ENCODE measurements at places on chromosomes 11 and 22.

DNA sequence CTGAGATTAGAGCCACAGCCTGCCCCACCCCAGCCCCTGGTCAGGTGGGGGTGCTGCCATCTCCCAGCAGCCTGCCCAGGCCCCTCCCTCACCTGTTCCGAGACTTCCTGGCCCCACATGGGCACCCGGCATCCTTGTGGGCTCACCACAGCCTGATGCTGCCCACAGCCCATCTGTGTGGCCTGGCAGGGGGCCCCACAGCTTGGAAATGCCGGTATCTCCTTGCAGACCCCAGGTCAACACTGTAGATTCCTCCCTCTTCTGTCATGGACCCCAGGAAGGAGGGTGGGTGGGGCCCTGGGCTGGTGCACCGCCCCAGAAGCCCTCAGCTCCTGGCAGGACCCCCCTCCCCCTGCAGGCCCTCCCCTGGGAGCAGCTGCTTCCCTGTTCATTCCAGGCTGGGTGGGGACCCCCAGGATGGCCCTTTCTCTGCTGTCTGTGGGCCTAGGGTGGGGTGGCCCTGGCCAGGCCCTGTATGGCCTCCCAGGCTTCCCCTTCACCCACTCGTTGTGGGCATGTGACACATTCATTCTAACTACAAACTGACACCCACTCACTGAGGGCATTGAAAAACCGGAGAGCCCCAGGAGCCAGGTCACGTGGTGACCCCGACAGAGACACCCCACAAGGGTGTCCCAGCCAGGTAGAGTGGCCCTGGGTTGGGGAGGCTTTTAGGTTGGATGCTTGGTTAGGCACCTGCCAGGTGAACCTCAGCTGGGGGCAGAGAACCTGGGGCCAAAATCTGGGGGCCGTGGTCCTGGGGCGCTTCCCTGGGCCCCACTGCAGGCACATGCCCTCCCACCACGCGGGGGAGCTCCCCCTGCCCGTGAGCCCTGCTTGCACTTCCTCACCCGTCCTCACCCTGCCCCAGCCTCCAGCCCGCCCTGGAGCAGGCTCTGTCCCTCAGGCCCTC is 44.1 kb upstream of the CCDC188 start:
- no peak for DNase-seq

GRCh38 chr11:14073849-14074476 is 111.4 kb downstream of the SPON1 start:
- no peak for DNase-seq

DNA sequence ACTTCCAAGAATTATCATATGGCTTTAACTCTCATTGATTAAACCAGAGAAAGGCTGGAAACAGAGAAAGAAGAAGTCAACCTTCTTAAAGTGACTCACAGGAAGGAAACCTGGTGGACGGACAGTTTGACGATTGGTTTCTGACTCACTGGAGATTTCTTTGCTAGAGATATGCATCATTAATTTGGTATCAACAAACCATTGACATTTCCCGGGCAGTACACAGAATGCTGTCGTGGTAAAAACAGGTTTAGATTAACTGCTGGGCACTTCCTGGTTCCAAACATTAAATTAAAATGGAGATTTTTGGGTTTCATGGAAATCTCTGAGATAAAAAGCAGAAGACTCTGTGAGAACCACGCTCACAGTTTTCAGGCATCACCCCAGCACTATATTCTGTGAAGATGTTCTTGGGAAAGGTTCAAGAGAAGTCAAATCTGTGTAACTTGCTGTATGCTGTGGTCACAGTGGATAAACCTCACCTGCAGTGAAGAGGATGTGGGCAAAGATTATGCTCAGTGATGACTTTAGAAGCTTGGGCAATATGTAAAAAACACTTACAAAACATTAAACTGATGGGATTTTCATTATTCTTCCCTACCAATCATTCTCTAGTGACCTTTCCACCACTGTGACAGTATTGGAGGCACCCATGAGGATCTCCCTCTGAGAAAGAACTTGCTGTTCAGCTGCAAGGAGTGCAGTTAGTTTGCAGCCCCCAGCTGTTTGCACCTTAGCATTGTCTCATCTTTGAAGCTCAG is 61.1 kb upstream of the CD44 start:
- peak; percentile 52 for DNase-seq

DNA sequence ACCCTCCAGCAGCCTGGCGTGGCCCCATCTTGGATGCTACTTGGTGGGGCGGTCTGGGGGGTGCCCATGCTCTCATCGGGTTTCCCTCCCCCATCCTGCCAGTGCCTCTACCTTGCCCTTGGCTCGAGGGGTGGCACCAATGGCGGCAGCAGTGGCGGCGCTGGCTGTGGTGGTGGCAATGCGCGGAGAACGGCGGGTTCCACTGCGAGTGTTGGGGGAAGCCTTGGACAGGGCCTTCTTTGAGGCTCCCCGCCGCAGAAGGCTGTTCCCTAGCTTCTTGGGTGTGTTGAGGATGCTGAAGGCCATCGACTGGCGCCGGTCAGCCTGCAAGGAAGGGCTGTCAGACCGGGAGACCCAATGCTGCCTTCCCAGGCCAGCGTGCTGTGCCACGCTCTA is 5.1 kb downstream of the IL18BP start:
- no peak for DNase-seq

DNA sequence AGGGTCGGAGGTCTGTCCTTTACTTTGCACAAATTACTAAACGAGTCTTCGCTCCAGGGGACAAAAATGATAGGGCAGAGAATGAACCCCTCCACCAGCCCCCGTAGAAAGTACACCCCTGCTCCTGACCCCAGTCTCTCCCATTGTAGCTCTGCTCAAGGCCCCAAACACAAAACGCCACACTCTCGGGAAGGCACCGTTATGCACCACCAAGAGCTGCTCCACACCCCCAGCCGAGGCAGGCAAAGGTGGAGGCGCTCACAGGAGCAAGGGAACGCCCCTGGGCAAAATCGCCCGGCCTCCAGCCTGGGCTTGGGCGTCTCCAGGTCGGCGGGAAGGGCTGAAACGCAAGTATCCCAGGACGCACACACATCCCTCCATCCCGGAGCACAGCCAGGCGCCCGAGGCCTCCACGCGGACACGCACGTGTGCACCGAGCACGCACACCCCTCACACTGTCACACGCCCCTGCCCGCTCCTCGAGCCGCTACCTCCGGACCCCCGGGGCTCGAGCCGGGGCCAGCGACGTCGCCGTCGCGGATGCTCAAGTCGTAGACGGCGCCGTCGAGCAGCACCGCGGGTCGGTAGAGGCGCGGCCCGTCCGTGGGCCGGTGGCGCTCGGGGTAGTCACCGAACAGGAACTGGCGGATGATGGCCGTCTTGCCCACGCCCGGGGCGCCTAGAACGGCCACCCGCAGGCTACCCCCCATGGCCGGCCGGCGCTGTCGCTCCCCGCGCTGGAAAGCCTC is 786 bp downstream of the RASL10A start:
- DNase-seq = no peak

- DNase-seq = no peak
Observed at GRCh38 chr11:76995081-76995576, 39.1 kb upstream of the B3GNT6 start.

- no peak for DNase-seq
Observed at GRCh38 chr11:60852117-60852981, 3.4 kb downstream of the PTGDR2 start.

- no peak for DNase-seq
Observed at GRCh38 chr11:119433358-119433725, 10.4 kb upstream of the THY1 start.

- DNase-seq = no peak
Observed at GRCh38 chr11:97683733-97684132, 1293.9 kb downstream of the JRKL start.

- DNase-seq = no peak
Observed at GRCh38 chr11:60367009-60367408, 11.3 kb upstream of the MS4A7 start.

GRCh38 chr11:83070044-83070701 is 1.5 kb downstream of the RAB30 start:
- DNase-seq = no peak

DNA sequence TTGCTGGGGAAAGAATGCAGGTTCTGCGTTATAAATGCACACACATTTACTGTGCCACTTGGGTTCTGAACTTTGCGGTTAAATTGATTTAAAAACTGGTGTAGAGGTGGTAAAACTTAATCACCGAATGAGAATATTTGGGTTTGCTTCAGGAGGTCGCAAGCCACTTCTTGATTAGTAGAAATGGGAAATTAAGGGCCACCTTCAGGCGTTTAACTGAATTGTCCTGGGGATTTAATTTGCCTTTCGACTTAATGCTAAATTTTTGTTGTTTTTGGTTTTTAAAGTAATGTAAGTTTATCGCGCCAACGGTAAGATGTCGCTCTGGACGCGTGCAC is 459 bp upstream of the NCR3LG1 start:
- DNase-seq = no peak

GRCh38 chr11:66789097-66789890 is 53.9 kb upstream of the RCE1 start:
- DNase-seq = no peak

DNA sequence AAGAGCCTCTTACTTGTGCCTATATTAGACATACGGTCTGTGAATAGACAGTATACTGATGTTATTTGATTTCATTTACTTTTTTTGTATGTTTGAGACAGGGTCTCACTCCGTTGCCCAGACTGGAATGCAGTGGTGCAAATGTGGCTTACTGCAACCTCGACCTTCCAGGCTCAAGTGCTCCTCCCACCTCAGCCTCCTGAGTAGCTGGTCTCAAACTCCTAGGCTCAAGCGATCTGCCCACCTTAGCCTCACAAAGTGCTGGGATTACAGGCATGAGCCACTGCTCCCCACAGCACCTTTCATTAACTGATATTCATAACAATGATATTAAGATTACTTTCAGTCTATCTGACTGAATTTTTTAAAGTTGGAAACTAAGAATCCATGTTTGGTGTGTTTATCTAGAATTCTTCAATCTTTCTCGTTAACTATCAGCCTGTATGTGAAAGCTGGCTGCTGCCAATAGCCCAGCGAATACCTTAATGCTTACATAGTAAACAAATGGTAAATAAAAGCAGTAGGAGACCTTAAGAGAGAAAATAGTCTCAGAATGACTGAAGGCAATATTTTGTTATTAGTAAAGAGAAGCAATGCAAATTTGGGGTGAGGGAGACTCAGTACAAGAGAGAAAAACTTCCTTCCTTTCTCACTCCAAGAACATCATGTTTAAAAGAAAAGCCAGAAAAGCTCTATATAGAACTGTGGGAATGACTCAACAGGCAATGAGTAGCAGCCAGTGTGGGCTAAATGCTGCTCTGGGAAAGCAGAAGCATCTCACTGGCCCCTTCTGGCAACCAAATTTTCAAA is 101.9 kb downstream of the MRTFA start:
- no peak for DNase-seq

- no peak for DNase-seq
Observed at GRCh38 chr11:95714843-95715776, 74.5 kb downstream of the FAM76B start.

- DNase-seq = no peak
Observed at GRCh38 chr11:69327741-69328191, 33.8 kb downstream of the MYEOV start.

- DNase-seq = no peak
Observed at GRCh38 chr22:33296941-33297340, 238.8 kb upstream of the SYN3 start.

- DNase-seq = no peak
Observed at GRCh38 chr11:10639350-10639749, 54.2 kb downstream of the IRAG1 start.

DNA sequence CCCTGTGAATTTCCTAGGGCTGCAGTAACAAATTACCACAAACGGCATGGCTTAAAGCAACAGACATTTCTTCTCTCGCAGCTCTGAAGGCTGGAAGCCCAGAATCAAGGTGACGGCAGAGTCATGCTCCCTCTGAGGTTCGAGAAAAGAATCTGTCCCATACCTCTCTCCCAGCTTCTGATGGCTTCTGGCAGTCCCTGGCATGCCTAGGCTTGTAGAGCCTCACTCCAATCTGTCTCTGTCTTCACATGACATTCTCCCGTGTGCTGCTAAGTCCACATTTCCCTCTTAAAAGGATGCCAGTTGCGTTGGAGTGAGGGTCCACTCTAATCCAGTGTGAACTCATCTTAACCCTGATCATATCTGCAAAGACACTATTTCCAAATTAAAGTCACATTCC is 116.2 kb downstream of the NECTIN1 start:
- no peak for DNase-seq

GRCh38 chr11:116164843-116165242 is 607.9 kb downstream of the BUD13 start:
- DNase-seq = no peak

GRCh38 chr22:39522567-39523300 is 2.4 kb downstream of the ATF4 start:
- peak; percentile 27 for DNase-seq

DNA sequence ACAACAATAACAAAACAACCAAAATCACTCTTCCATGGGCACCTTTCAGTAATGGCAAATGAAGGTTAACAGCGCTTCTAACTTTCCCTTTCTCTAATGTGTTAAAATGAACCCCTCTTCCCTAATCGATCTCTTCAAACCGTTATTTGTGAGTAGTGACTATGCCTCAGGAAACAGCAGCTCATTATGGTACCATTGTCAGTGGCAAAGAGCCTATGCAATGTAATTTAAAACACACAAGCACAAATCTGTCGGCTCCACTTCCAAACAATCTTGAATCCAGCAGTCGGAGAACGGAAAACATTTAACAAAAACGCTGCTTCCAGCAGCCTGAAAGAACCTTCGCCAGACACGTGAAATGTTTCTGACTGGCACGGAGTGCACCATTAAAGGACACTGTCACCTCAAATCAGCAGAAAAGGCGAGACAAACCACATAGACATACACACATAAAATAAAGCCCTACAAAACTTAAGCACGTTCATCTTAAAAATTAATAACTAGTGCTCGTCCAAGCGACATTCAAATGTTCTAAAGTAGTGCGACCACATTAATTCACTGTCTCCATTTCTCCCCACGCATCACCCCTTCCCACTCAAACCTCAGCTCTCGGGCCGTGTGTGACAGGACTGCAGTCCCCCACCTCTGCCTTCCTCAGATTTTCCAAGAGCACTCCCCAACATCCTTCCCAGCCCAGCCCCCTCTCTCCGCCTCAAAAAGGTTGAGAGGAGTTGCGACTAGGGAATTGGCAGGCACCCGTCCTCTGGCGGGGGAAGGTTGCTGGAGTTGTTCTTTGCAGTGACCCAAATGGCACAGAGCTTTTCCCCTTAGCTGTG is 748 bp downstream of the RAB30 start:
- peak; percentile 49 for DNase-seq

DNA sequence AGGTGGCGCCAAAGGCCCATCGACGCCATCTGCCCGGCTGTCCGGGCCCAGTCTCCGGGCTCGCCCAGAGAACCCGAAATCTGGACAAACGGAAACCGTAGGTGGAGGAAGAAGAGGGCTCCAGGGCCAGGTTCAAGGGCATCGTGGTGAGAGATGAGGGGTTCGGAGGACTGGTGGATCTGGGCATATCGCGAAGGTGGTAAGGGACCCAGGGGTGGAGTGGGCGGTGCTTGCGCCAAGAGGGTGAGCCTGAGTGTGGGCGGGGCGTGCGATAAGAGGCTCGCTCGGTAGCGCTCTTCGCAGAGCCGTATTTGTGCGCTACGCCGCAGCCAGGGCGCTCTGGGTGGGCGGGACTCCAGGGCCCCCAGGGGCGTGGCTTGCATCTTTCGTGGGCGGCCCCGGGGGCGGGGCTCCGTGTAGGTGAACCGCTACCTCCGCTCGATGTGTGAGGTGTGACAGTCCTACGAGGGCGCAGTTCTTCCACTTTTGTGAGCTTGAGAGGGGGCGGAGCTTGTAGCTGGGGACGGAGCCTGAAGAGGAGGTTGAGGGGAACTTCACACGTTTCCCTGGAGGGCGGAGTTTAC is 4.8 kb downstream of the CD248 start:
- peak; percentile 91 for DNase-seq
